ENCODE measurements at places on chromosomes 3 and 15.

GRCh38 chr15:27065151-27065550, 94.2 kb downstream of the GABRG3 start:
- no peak for DNase-seq

- DNase-seq = no peak
These were observed 11.7 kb upstream of the CMTM7 start for GRCh38 chr3:32379831-32380500.

DNA sequence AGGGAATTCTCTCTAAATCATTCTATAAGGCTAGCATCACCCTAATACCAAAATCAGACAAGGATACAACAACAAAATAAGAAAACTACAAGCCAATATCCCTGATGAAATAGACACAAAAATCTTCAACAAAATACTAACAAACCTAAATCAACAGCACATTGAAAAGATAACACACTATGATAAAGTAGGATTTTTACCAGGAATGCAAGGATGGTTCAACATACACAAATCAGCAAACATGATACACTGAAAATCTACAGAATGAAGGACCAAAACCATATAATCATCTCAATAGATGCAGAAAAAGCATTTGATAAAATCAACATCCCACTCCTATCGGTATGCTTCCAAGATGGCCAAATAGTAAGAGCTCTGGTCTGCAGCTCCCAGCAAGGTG, 39.5 kb downstream of the ALDH1A2 start:
- no peak for DNase-seq

GRCh38 chr3:65114041-65114440, 426.2 kb upstream of the ADAMTS9 start:
- DNase-seq = no peak

- DNase-seq = no peak
These were observed 479.9 kb downstream of the CNTN4 start for GRCh38 chr3:2578560-2578959.

DNA sequence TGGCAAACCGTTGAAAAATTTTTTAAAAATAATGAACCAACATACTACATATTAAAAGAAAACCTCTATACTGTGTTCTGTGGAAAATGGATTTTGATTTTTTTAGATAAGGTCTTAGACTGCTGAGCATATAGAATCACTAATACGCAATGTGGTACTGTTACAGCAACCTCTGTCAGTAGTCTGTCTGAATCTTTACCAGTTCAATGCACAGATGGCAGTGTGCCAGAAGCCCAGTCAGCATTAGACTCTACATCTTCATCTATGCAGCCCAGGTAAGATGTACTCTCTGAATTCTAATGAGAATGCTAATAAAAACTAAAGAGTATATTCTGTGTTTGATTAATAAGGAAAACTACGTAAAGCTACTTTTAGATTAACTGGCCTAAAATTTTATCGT, 31.3 kb upstream of the FAH start:
- DNase-seq = no peak

GRCh38 chr3:45026957-45027356, 854 bp downstream of the CLEC3B start:
- no peak for DNase-seq

DNA sequence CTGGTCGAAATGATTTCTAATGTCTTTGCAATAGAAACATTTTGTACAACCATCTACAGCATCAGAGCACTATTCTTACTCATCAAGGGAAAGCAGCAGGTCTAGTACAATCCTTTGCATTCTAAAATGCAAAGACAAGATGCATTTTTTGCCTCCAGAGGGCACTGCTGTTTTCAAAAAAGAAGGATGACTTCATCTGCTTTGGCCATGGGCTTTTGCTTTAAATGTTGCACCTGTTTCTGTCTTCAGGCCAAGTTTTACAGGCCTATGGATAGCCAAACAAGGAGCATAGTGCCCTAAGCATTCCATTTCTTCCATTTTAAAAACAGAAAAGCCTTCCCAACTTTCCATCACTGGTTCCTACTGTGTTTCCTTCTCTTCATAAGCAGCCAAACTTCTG, 3.4 kb downstream of the PARP9 start:
- peak; percentile 81 for DNase-seq

GRCh38 chr3:99943931-99944761, 126.5 kb downstream of the CMSS1 start:
- no peak for DNase-seq

- no peak for DNase-seq
These were observed 137.1 kb downstream of the CBLB start for GRCh38 chr3:105731686-105732085.

- no peak for DNase-seq
These were observed 51.0 kb downstream of the PPARG start for GRCh38 chr3:12339701-12340480.

DNA sequence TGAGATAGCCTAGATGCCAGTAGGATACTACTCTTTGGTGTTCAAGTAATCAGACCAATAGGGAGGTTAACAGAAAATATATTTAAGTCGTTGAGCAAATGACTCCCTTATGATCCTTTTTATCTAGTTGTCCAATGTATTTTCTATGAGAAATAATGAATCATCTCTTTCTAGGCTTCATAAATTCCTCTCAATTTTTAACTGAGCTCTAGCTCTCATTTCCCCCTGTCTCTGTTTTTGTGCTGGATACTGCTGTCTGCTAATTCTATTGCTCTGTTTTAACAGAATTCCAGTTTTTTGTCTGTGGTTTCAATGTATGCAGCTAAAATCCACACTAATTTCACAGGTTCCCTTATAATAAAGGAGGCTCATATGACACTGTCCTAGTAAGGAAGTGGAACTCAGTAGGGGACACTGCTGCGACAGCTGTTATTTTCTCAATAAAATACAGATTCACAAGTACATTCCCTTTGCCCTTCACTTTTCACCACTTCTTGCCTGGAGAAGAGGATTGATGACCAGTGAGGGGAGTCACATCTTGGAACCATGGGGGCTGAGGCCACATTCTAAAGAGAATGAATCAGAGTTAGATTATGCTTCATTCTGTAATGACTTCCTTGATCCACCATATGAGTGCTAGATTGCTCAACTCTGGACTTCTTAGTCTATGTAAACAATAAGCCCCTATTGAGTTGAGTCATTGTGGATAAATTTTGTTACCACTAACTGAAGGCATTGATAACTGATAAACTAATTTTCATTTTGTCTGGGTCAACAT, 558.7 kb upstream of the KCNMB2 start:
- DNase-seq = no peak

DNA sequence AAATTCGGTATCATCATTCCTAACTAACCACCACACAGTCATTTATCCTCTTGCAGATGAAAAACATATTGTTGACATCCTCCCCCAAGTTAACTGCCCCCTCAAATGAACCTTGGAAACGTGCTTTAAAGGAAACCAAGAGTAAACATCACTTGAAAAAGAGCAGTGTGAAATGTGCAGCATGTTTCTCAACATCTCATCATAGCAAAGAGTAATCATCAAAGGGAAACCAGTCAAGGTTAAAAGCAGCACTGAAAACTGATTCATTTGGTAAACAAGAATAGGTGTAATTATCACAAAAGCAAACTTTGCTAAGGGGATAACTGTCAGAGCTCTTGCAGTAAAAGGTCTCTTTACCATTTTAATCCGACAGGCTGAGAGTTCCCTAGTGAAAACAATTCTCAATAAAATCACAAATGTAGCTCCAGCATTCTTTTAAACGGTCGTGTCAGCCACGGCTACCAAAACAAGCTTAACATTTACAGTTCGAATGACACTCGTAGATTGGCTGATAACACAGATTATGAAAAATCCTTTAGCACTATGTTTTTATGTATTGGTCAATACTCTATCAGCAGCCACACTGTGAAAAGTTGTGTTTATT, 461.0 kb downstream of the GBE1 start:
- no peak for DNase-seq
